ENCODE measurements at places on chromosomes 6 and 20. TPM values are rescaled to one million over a fixed set of nuclear protein-coding genes. Genes with fewer than 3 reads are reported as not detected.
A peak's percentile ranks its signal among the peaks of the same experiment; 100 is the strongest.

CNPY3 gene
- polyA plus RNA-seq, result 92.9 TPM

DNA sequence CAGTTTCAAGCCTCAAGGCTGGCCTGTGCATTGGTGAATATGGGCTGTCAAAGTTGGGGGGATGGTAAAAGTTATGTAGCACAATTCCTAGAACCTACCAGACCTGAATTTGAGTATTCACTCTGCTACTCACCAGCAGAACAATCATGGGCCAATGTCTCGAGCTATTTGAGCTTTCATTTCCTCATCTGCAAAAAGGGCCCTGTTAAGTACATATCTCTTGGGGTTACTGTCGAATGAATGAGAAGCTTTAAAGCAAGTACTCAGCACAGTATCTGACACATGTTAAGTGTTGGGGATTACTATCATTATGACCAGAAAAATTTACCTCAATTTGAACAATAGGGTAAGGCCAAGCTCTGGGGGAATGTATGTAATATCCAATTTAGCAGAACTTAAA, 13.5 kb upstream of the ENPP4 start:
- DNase-seq, result no peak

DNA sequence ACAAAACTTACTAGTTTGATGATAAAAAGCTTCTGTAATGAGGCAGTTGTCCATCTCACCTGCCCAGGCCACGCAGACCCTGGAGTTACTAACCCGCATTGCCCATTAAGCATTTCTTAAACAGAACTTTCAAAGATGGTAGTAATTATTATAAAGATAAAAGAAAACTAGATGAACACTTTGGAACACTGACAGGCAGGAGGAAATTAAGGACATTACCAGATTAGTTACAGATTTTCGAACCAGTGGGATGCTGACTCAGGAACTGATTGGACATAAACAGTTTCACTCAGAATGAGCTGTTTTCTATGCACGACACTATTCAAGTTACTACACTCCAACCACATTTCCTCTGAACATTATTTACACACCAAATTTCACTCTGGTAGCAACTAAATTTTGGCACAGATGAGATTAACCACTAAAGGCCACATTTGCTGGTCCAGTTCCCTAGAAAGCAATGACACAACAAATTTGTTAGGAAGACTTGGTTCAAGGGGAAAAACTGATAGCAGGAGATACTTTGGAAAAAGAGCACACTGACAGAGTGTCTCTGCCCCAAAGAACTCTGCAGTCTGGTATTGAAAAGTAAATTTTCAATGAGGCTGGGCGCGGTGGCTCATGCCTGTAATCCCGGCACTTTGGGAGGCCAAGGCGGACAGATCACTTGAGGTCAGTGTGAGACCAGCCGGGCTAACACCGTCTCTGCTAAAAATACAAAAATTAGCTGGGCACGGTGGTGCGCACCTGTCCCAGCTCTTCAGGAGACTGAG, 3.0 kb downstream of the ROMO1 start:
- DNase-seq, result peak; percentile 20

OTOR gene
- not detected for polyA plus RNA-seq

DNA sequence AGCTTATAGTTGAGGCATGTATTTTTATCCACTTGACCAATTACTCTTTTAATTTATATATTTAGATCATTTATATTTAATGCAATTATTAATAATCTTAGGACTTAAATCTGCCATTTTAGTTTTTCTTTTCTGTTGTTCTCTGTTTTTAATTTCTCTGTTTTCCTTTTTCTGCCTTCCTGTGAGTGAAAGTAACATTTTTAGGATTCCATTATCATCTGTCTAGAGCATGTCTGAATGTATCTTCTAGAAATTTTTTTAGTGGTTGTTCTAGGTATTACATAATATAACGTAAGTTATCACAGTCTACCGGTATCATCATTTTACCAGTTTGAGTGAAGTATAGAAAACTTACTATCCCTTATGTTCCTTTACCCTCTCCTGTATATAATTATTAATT, 197.3 kb downstream of the UNC5CL start:
- no peak for DNase-seq

KHDC1L gene
- polyA plus RNA-seq, result not detected

DNA sequence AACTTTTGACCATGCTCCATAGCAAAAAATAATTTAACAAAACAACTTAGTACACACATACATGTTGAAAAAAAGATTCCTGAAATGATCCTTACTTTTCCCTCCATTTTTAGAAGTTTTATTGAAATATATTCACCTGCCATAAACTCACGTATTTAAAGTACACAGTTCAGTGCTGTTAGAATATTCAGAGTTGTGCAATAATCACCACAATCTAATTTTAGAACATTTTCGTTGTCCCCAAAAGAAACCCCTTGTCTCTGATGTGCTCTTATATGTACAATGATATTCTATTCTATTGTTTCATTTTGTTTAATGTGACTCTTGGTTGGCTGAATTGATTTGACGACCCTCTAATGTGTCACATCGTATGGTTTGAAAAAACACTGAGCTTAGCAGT, 15.9 kb downstream of the ROS1 start:
- DNase-seq, result no peak

SYNDIG1 gene
- polyA plus RNA-seq, result not detected

- DNase-seq, result no peak
Observed at GRCh38 chr20:32218156-32218900, 10.6 kb downstream of the POFUT1 start.

DNA sequence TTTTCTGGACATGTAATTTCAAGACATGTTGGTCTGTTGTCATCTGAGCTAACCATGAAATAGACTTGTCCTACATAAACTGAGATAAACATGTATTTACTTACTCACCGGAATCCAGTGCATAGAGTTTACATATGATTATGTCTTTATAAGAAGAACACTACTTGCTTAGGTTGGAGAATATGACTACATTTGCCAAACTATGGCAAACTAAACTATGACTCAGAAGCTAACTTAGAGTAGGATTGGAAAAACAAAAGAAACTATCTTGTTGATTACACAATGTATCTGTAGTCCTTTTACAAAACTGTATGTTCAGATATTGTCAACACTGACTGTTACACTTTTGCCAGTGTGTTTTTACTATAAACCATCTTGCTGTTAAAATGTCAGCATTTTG, 113.3 kb downstream of the CRYBG1 start:
- DNase-seq, result no peak

TMEM14B gene
- 183 TPM for polyA plus RNA-seq

DNA sequence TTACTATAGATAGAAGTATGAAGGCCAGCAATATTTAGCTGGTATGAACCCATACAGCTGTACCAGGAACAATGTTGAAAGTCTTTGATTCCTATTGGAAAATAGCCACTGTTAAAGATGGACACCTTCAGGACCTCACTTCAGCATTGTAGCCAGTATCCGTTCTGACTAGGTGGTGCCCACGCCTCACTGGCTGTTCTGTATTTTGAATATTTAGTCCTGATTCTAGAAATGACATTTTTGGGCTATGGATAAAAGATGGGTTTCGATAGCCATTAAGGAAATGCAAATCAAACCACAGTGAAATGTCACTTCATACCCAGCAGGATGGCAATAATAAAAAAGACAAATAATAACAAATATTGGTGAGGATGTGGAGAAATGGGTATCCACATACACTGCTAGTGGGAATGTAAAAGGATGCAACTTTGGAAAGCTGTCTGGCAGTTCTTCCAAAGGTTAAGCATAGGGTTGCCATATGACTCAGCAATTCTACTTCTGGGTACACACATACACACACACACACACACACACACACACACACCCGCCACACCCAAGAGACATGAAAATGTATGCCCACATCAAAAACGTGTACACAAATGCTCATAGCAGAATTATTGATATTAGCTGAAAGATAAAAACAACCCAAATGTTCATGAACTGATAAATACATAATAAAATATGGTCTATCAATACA, 56.8 kb downstream of the UTRN start:
- no peak for DNase-seq

All from immature natural killer cell (primary cell).